Activated T-cell treated with anti-CD3 and anti-CD28 coated beads, Interleukin-2, amount 50 U/mL, for 1 hour (primary cell): ENCODE measurements at places on chromosomes 5 and 9.

DNA sequence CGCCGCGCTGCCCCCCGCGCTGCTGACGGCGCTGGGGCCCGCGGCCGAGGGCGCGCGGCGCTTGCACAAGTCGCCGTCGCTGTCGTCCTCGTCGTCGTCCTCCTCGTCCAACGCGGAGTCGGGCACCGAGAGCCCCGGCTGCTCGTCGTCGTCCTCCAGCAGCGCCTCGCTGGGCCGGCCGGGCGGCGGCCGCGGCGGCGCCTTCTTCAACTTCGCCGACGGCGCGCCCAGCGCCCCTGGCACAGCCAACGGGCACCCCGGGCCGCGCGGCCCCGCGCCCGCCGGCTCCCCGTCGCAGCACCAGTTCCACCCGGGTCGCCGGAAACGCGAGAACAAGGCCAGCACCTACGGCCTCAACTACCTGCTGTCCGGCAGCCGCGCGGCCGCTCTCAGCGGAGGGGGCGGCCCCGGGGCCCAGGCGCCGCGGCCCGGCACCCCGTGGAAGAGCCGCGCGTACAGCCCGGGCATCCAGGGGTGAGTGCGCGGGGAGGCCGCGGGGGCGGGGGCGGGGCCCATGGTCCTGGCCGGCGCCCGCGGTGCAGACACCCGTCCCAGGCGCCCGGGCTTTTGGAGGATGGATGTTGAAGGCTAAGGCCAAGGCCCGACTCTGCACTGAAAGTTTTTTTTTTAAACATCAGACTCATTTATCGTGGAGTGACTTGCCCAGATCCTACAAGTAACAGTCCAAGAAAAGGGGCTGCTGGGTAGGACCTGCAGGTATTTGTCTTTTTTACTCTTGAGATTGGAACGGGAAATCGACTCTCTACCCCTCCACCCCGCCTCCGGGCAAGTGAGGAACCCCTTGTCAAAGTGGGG is 1.2 kb downstream of the TENT4A start:
- DNase-seq = peak; percentile 55

DNA sequence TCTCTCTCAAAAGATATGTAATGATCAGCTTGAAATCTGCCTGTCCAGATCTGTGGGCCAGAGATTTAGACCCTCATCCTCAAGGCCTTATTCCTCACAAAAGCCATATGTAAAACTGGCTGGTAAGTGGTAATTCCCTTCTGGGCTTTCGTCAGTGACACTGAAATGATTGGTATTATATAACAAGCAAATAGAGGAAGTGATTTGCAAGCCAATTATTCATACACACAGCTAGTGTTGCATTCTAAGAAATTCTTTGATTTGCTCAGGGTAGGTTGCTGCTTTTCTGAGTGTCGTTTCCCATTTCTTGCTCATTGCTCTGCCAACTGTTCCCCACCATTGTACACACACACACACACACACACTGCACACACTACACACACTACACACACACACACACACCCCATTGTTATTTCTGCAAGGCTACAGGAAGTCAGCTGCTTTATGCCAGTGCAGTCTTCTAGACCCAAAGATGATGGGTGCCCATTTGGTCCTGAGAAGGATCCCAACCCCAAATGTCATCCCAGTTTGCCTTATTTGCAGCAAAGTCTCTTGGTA is 76.8 kb downstream of the PRLR start:
- no peak for DNase-seq

GRCh38 chr9:1454211-1454610 is 404.1 kb downstream of the DMRT2 start:
- no peak for DNase-seq

DNA sequence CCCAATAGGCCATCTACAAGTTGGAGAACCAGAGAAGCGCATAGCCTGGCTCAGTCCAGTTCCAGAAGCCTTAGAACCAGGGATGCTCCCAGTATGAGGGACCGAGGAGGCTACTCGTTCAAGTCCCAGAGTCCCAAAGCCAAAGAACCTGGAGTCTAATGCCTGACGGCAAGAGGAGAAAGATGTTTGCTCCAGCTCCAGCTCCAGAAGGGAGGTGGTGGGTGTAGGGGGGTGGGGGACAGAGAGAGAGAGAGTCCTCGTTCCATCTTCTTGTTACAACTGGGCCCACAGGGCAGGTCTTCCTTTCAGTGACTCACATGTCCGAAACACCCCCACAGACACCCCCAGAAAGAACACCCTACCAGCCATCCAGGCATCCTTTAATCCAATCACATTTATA is 63.9 kb downstream of the SEC61B start:
- no peak for DNase-seq

GRCh38 chr9:116502746-116503145 is 184.4 kb upstream of the TRIM32 start:
- DNase-seq = no peak

DNA sequence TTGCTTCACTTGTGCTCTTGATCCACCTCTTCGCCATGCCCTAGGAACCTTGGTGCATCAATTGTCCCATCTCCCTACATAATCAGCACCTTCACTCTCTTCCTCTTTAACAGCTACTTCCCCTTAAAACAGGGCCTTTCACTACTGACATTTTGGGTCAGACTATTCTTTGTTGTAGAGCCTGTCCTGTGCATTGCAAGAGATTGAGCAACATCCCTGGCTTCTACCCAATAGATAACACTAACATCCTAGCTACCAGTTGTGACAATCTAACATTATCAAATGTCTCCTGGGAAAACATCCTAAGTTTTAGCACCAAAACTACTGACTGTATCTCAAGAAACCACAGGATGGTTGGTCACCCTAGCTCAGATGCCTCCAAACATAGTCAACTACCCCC is 854.3 kb upstream of the DMAC1 start:
- no peak for DNase-seq

GRCh38 chr9:111916234-111916645 is 19.6 kb downstream of the UGCG start:
- no peak for DNase-seq

- no peak for DNase-seq
Observed at GRCh38 chr5:67246108-67246507, 49.5 kb upstream of the CD180 start.

DNA sequence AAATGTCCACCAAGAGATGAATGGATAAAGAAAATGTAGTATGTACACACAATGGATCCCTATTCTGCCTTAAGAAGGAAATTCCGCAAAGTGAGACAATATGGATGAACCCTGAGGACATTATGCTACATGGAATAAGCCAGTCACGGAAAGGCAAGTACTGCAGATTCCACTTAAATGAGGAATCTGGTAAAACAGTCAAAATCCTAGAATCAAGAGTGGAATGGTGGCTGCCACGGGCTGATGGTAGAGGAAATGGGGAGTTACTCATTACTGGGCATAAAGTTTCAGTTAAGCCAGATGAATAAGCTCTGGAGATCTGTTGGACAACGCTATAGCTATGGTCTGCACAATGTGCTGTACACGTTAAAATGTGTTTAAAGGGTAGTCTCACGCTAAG is 47.2 kb downstream of the STK10 start:
- no peak for DNase-seq

DNA sequence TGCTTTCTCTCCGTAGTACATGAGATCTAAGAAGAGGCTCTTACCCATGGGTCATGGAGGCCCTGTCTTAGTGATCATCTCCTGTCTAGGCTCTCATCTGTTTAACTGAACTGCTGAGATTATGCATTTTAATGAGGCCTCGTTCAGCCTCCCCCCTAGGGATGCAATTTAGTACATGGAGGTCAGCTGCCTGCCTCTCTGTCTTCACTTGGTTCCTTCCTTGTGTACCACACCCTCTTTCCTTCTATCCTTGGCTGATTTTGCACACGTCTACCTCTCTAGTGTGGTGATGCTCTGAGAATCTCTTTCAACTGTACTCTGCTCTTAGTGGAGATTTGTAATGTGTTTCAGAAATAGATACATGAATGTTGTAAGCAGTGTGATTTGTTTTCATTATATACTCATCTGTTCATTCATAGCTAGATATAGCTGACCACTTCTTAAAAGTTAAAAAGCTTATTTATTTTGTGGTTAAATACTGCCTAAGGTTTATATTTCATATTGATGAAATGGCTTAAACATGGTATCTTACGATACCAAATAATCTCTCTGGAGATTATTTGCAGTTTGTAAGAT is 3.5 kb upstream of the ACTBL2 start:
- DNase-seq = no peak

- DNase-seq = no peak
Observed at GRCh38 chr5:163968651-163969050, 463.2 kb downstream of the MAT2B start.

DNA sequence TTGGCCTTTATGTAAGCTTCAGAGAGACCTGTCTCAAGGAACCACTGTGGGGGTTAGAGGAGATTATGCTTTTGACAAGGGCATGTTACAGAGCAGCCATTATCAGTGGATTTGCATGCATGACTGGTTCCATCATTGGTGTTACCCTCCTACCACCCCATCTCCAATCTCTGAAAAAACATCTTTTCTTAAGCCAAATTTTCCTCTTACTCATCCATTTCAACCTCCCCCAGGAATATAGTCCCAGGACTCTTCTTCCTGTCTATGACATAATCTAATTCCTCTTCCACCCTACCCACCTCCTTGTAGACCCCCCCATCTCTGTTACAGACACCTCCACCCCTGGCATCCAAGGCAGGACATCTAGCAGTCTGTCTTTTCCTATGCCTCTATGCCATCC is 33.1 kb upstream of the ADRB2 start:
- DNase-seq = no peak

- no peak for DNase-seq
Observed at GRCh38 chr5:77309140-77309539, 98.7 kb downstream of the PDE8B start.

DNA sequence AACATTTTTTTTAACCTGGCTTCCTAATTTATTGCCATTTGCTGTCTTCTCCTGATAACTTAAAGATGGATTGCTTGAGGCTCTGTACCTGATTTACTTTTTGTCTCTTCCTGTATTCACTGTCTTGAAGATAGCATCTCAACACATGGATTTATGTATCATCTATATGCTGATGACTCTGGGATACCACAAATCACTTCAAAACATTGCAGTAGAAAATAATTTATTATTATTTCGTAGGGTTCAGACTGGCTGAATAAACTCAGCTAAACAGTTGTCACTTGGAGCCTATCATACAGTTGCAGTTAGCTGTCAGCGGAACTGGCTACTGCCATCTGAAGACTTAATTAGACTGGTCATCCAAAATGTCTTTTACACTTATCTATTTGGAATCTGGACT is 1025.2 kb upstream of the CDH18 start:
- no peak for DNase-seq

- DNase-seq = no peak
Observed at GRCh38 chr5:125484742-125485641, 738.6 kb upstream of the ZNF608 start.

GRCh38 chr5:172694541-172694940 is 53.5 kb downstream of the NEURL1B start:
- no peak for DNase-seq

GRCh38 chr9:132216861-132217619 is 55.2 kb downstream of the NTNG2 start:
- DNase-seq = no peak

DNA sequence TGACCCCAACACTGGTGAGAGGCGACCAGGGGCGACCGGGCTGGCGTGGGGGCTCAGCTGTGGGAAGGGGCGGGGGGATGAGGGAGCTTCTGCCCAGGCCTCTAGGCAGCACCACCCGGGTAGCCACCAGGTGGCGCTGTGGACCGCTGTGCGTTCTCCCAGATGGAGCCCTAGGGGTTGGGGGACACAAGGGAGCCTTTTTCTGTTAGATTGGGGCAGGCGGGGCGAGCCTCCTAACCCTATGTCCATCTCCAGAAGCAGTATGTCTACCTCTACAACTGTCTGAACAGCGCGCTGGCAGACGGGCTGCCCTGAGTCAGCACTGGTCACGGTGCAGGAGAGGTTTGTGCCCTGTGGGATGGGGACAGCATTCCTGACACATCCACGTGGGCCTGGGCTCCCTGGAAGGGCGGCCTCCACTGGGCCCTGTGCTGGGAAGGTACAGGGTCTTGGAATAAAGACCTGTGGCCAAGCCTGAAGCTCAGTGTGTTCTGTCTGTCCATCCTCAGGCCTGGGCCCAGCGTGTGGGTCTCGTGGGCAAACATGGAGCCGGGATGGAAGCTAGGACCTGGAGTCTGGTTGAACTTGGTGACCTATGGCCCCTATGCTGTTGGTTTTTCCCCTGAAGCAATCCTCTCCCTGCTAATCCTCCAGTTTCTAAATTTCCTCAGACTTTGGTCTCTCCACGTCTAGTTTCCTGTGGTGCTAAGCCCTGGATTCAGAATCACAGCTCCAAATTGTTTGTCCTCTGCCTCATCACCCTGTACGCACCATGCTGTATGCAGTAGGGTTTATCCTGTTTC is 23.1 kb upstream of the SPTLC1 start:
- DNase-seq = peak; percentile 75

GRCh38 chr5:103414604-103415003 is 148.0 kb downstream of the NUDT12 start:
- DNase-seq = no peak

- DNase-seq = no peak
Observed at GRCh38 chr5:143085319-143085917, 315.2 kb downstream of the ARHGAP26 start.

DNA sequence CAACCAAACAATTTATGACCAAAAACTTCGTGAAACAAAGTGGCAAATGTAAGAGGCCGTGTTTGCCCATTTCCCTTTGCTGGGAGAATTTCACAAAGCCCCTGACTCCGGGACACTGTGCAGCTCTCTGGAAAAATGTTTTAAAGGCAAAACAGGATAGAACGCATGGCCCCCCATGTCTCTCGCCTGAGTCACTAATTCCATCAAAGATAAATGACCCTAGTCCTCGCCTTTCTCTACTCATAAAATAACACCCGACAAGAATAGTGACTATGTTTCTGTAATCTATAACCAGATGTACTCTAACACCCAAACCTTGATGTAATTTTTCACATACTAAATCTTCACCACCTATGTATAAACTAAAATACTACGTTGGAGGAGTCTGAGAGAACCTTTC is 55.7 kb upstream of the SAP30L start:
- no peak for DNase-seq

DNA sequence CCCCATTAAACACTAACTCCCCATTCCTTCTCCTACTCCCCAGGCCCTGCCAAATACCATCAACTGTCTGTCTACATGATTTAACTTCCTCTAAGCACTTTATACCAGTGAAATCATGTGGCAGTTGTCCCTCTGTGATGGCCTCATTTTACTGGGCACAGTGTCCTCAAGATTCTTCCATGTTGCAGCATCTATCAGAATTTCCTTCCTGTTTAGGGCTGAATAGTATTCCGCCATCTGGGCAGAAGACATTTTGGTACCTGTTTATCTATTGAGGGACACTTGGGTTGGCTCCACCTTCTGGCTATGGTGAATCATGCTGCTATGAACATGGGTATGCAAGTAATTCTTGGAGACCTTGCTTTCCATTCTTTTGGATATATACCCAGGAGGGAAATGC is 59.4 kb upstream of the IRX4 start:
- DNase-seq = no peak

DNA sequence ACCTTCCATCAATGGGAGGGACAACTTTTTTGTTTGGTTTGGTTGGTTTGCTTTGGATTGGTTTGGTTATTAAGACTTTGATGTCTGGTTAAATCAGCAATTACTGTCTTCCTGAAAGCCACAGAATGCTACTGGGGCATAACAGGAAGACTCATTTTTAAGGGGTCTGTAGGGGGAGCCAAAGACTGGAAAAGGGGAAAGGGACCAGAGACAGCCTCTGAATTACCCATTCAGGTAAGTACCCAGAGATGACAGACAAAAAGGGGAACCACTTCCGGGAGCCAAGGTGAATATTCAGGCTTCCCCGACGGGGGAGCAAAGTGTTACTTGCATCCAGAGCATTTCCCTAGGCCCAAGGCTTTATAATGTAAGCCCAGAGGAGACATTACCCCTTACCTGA is 4.6 kb upstream of the FEM1C start:
- DNase-seq = no peak
